HFFc6 (cell line): ENCODE measurements at places on chromosomes 5 and 9. TPM values are rescaled to one million over a fixed set of nuclear protein-coding genes. Genes with fewer than 3 reads are reported as not detected.
A peak's percentile ranks its signal among the peaks of the same experiment; 100 is the strongest.

Gene P4HA2
- total RNA-seq, result 136 to 200 TPM (median 188 TPM) in 3 replicates

Gene PNPLA7
- total RNA-seq, result 0.58 to 0.90 TPM (median 0.87 TPM) in 3 replicates

Gene EMB
- total RNA-seq, result not detected in 3 replicates

Gene SPTLC1
- 58.0 to 67.2 TPM (median 59.5 TPM) in 3 replicates for total RNA-seq

Gene PCDHGA3
- total RNA-seq, result 2.4 to 9.2 TPM (median 7.3 TPM) in 3 replicates

Gene RORB
- total RNA-seq, result not detected in 3 replicates

Gene DNAJC18
- total RNA-seq, result 16.1 to 19.6 TPM (median 18.9 TPM) in 3 replicates

Gene SLIT3
- 3.1 to 7.3 TPM (median 4.8 TPM) in 3 replicates for total RNA-seq

Gene LOX
- total RNA-seq, result 1,055 to 1,215 TPM (median 1,064 TPM) in 3 replicates

Gene PALM2AKAP2
- total RNA-seq, result 19.2 to 35.1 TPM (median 34.5 TPM) in 3 replicates

DNA sequence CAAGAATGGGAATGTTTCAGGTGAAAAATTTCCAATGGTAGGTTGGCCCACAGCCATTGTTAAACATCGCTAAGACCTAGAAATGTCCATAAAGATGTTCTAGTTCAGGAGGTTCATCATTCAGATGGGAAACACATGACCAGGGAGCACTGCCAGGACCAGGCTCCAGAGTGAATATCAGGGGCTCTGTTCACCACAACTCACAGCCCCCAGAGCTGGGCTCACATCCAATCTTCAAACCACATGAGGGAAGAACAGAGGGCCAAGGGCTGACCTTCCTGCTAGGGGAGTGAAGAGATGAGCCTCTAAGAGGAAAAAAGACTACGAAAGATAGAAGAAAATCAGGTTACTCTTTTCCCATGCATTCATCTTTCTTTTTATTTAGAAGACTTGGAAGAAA lies 205.8 kb downstream of the SEMA5A start:
- H3K27ac ChIP-seq, result no peak overlapping the region
- DNase-seq, result no peak
- peaks cover 97% of the 10 kb centered on the region for H3K4me1 ChIP-seq
- no peak overlapping the region for H3K4me3 ChIP-seq
- peaks cover 31% of the 10 kb centered on the region for H3K36me3 ChIP-seq
- peaks cover 2% of the 10 kb centered on the region; the same call in 1 of the 2 replicates for H3K27me3 ChIP-seq

- peaks cover 6% of the 10 kb centered on the region; the same call in 1 of the 2 replicates for H3K36me3 ChIP-seq
- peaks cover 21% of the 10 kb centered on the region for H3K4me1 ChIP-seq
- DNase-seq, result no peak
- no peak overlapping the region for H3K4me3 ChIP-seq
- no peaks in the 10 kb centered on the region; the same call in 1 of the 2 replicates for H3K27me3 ChIP-seq
- no peak overlapping the region for H3K27ac ChIP-seq
Observed at GRCh38 chr5:138182808-138183207, 3.9 kb downstream of the KIF20A start.

- peaks cover 14% of the 10 kb centered on the region for H3K27me3 ChIP-seq
- no peaks in the 10 kb centered on the region for H3K36me3 ChIP-seq
- no peak for DNase-seq
- no peak overlapping the region for H3K4me3 ChIP-seq
- no peaks in the 10 kb centered on the region for H3K4me1 ChIP-seq
Observed at GRCh38 chr5:135058331-135058732, 24.3 kb upstream of the PITX1 start.

- DNase-seq, result peak; percentile 33
- 0 out of 2 replicates have a peak, but pooled peaks cover 1% of the 10 kb centered on the region for H3K36me3 ChIP-seq
- H3K4me3 ChIP-seq, result no peak overlapping the region
- peak overlapping the region; percentile 47 for H3K27ac ChIP-seq
- H3K4me1 ChIP-seq, result peaks cover 41% of the 10 kb centered on the region
Observed at GRCh38 chr9:73176450-73176875, 24.8 kb downstream of the ANXA1 start.

- no peak for DNase-seq
- no peak overlapping the region for H3K27ac ChIP-seq
- no peaks in the 10 kb centered on the region for H3K36me3 ChIP-seq
Observed at GRCh38 chr9:19445452-19445851, 36.6 kb downstream of the ACER2 start.

DNA sequence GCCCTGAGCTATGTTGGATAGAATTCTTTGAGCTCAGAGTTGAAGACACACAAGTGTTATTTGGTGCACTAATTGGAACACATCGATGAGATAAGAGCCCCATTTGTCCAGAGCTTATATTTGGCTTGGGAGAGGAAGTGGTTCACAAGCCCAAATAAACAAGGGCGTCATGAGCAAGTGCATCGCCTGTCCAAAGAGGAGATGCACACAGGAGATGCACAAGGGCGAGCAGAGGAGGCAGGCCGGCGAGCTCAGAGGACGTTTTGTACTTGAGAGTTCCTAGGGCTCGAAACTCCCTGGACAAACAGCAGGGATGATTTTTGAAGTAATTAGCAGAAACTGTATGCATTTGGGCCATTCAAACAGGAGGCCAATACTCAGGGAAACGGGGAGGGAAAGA lies 212.8 kb upstream of the IRX1 start:
- H3K36me3 ChIP-seq, result peaks cover 16% of the 10 kb centered on the region; the same call in 1 of the 2 replicates
- no peak overlapping the region for H3K4me3 ChIP-seq
- peaks cover 2% of the 10 kb centered on the region; the same call in 1 of the 2 replicates for H3K27me3 ChIP-seq
- no peaks in the 10 kb centered on the region for H3K4me1 ChIP-seq

DNA sequence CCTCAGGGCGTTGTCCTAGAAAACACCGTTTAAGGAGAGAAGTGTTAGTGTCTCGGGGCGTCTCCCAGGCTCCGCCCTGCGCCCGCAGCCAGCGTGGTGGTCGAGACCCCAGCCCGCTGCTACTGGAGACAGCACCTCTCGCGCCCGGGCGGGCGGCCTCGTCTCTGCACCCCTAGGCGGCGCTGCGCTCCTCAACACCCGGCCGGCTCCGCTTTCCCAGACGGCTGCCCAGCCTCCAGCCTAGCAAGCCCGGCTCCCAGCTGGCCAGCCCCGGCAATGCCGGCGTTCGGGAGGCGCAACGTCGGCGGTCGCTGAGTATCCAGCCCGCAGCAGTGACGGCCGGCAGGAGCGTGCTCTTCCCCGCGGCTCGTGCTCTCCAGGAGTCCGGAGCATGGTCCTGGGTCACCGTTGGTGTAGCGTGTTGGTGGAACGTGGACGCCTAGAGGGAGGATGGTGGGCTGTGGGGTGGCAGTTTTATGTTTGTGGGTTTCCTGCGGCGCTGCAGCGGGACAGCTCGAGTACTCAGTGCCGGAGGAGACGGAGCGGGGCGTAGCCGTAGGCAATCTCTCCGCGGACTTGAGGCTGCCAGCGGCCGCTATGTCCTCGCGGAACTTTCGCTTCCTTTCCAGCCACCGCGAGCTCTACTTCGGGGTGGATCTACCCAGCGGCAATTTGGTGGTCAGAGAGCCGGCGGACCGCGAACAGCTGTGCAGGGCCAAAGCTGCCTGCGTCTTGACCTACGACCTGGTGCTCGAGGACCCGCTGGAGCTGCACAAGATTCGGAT lies 536 bp downstream of the PCDHAC1 start:
- peaks cover 5% of the 10 kb centered on the region; the same call in 1 of the 2 replicates for H3K36me3 ChIP-seq
- DNase-seq, result no peak
- peaks cover 4% of the 10 kb centered on the region for H3K27me3 ChIP-seq

- H3K36me3 ChIP-seq, result no peaks in the 10 kb centered on the region; the same call in 1 of the 2 replicates
- H3K27me3 ChIP-seq, result peaks cover 3% of the 10 kb centered on the region; the same call in 1 of the 2 replicates
- no peak overlapping the region for H3K27ac ChIP-seq
- H3K4me3 ChIP-seq, result no peak overlapping the region
Observed at GRCh38 chr9:89929673-89930480, 325.1 kb downstream of the GADD45G start.

GRCh38 chr5:22102823-22103359 lies 750.3 kb downstream of the CDH12 start:
- H3K4me3 ChIP-seq, result no peak overlapping the region
- no peak overlapping the region for H3K27ac ChIP-seq
- H3K27me3 ChIP-seq, result no peaks in the 10 kb centered on the region
- no peaks in the 10 kb centered on the region for H3K4me1 ChIP-seq
- no peaks in the 10 kb centered on the region for H3K36me3 ChIP-seq
- DNase-seq, result no peak

DNA sequence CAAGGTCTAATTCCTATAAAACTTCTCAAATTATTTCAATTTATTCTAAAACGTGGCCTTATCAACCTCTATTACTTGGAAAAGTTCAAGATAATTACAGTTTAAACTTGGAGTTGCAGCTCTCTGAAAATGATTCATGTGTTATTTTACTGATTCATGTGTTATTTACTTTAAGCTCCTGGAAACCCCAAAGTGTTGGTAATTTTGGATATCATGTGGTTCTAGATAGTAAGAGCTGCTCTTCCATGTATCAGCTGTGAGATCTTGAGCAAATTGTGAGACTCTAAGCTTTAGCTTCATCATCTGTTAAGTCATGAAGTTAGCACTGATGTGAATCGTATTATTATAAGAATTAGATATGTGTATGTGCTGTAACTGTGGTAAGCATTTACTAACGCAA lies 749.2 kb downstream of the TLE4 start:
- no peak for DNase-seq
- no peaks in the 10 kb centered on the region for H3K4me1 ChIP-seq
- no peaks in the 10 kb centered on the region for H3K36me3 ChIP-seq
- no peak overlapping the region for H3K4me3 ChIP-seq
- no peaks in the 10 kb centered on the region for H3K27me3 ChIP-seq

DNA sequence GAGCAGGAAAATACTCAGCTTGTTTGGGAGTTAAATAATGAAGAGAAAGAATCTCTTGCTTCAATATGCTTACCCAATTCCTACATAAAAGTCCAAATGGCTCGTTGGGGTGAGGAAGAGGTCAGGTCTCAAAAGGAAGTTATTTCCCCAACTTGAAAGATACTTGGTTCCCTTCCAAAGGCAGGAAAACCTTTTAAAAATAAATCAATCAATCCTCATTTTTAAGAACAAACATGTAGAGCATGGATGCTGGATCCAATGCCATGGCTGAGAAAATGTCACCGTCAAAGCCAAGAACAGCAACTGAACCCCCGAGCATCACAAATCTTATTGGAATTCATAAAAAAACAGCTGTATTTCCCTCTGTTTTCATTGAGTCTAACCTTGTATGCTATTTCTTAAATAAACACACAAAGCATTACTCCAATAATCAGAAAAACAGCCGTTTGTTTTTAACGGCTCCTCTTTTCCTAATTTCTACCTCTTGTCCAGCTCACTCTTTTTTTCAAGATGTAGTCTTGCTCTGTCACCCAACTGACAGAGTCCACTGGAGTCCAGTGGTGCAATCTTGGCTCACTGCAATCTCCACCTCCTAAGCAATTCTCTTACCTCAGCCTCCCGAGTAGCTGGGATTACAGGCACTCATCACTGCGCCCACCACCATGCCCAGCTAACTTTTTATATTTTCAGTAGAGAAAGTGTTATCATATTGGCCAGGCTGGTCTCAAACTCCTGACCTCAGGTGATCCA lies 140.7 kb downstream of the GNA14 start:
- H3K36me3 ChIP-seq, result no peaks in the 10 kb centered on the region
- H3K27ac ChIP-seq, result no peak overlapping the region
- DNase-seq, result no peak
- H3K4me3 ChIP-seq, result no peak overlapping the region

- peaks cover 91% of the 10 kb centered on the region for H3K4me1 ChIP-seq
- H3K36me3 ChIP-seq, result peaks cover 33% of the 10 kb centered on the region
- H3K4me3 ChIP-seq, result peak overlapping the region; percentile 85
- peak; percentile 43 for DNase-seq
Observed at GRCh38 chr5:141512390-141512910, 23.6 kb downstream of the PCDHGC5 start.

DNA sequence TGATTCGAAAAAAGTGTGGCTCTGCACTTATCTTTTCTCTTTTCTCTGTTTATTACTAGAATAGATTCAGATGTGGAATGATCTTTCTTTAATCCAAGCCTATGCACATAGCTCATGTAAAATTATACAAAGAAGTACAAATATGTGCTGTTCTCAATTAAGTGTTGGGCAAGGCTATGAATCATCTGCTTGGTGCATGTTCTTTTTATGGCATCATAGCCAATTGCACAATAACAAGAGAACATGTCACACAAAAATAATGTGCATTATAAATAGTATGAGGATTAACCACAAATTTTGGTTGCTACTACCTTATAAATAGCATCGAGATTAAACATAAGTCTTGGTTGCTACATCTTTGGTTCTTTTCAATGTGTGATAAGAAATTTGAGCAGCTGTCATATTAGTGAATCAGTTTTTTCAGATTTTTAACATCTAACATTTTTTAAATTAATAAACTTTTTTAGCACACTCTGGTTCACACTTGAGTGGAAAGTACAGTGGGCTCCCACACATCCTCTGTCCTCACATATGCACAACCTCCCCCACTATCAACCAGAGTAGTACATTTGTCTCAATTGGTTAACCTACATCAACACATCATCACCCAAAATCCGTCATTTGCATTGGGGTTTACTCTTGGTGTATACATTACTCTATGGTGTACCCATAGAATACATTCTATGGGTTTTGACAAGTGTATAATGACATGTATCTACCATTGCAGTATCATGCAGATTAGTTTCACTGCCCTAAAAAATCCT lies 6.8 kb upstream of the RECK start:
- H3K36me3 ChIP-seq, result no peaks in the 10 kb centered on the region; the same call in 1 of the 2 replicates
- peak; percentile 97 for DNase-seq
- no peaks in the 10 kb centered on the region; the same call in 1 of the 2 replicates for H3K27me3 ChIP-seq
- H3K4me1 ChIP-seq, result peaks cover 86% of the 10 kb centered on the region
- peak overlapping the region; percentile 60 for H3K4me3 ChIP-seq

- peak; percentile 13 for DNase-seq
- no peaks in the 10 kb centered on the region for H3K27me3 ChIP-seq
- H3K4me3 ChIP-seq, result peak within 1 kb of the TSS; percentile 91
- peaks cover 60% of the 10 kb centered on the region for H3K4me1 ChIP-seq
- H3K36me3 ChIP-seq, result no peaks in the 10 kb centered on the region
- H3K27ac ChIP-seq, result peak within 1 kb of the TSS; percentile 90
Observed at GRCh38 chr9:16870596-16871335, at the start of gene BNC2. BNC2 (minus strand) TSS chr9:16870670; CDS start chr9:16870648, 22 bp downstream.

- no peak for DNase-seq
- no peaks in the 10 kb centered on the region for H3K4me1 ChIP-seq
- no peak overlapping the region for H3K27ac ChIP-seq
Observed at GRCh38 chr5:11564706-11565105, 339.5 kb downstream of the CTNND2 start.

DNA sequence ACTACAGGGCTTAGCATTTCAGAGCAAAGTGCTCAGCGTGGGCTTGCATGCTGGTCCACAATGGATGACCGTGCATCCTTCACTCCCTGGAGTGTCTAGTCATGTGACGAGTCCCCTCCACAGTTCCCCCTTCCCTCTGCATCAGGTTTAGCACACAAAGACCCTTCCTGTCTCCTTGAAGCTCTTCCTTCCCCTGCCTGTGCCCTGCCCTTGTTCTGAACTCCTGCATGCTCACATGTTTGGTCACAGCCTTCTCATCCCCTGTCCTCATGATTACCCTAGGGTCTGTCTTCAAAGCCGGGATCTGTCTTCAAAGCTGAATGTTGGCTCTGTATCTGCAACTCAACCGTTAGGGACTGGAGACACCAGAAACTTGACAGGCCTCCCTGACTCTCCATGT lies 388.9 kb downstream of the SEMA5A start:
- H3K4me1 ChIP-seq, result peaks cover 37% of the 10 kb centered on the region
- no peak overlapping the region for H3K4me3 ChIP-seq
- peaks cover 17% of the 10 kb centered on the region; the same call in 1 of the 2 replicates for H3K36me3 ChIP-seq
- no peak for DNase-seq
- H3K27ac ChIP-seq, result no peak overlapping the region; the same call in 1 of the 2 replicates
